ENCODE measurements at places on chromosomes 5 and 9. TPM values are rescaled to one million over a fixed set of nuclear protein-coding genes. Genes with fewer than 3 reads are reported as not detected.

SPINK5 gene
- not detected for total RNA-seq

MRPL50 gene
- 5.1 TPM for total RNA-seq

IFNB1 gene
- not detected for total RNA-seq

LCNL1 gene
- total RNA-seq, result not detected

TIMD4 gene
- 5.8 TPM for total RNA-seq

IL7R gene
- 2.4 TPM for total RNA-seq

BNIP1 gene
- 3.9 TPM for total RNA-seq

SAP30L gene
- total RNA-seq, result 16.6 TPM

FOXD4 gene
- total RNA-seq, result not detected

SIT1 gene
- total RNA-seq, result 0.23 TPM

NR6A1 gene
- total RNA-seq, result 2.4 TPM

VCAN gene
- total RNA-seq, result 2.3 TPM

RNF14 gene
- total RNA-seq, result 38.9 TPM

MCIDAS gene
- not detected for total RNA-seq

Measured in left lobe of liver (tissue), 2 donors.